ENCODE measurements at places on chromosomes 11 and 22.
A peak's percentile ranks its signal among the peaks of the same experiment; 100 is the strongest.

DNA sequence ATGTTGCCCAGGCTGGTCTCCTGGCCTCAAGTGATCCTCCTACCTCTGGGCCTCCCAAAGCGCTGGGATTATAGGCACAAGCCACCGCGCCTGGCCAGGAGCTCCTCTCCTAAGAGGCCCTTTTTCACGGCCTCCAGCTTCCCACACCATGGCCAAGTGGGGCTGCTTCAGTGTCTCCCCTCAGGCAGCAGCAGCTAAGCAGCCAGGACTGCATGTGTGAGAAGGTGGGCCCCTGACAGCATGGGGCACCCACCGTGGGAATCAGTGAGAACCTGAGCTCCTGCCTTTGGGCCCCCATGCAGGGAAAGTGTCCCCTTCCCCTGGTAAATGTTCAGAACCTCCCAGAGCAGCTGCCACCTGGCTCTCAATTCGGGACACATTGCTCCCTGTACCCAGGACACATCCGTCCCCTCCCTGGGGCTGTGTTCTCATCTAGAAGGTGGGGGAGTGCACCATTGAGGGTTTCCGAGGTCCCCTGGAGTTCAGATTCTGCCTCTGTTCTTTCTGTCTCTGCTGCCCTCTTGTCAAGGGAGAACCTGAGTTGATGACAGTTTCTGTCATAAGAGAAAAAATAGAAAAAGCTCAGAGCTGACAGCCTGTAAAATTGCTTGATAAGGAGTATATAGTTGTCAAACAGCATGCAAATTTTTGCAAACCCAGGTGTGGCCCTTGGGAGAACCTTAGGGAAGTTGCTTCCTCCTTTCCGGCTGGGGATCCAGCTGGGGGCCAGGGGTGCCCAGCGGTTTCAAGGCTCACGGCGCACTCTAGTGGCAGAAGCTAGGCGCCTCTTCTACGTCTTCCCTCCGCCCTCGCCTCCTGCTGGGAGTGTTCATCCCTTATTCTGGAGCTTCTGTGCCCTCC, 29.7 kb downstream of the FAM83F start:
- peak; percentile 60 for DNase-seq

DNA sequence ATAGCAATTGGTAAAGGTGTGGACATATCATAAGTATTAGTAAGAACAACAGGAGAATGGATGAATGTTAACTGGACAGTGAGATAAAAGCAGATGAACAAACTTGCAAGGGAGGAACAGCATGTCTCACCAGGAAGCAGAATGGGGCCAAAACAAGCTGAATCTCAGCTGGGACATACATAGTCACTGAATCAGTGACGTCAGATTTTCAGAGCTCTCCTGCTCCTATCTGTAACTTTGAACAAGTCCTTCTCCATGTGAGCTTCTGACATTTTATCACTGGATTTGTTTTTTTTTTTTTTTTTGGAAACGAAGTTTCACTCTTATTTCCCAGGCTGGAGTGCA, 118.7 kb downstream of the BBOX1 start:
- DNase-seq = no peak

DNA sequence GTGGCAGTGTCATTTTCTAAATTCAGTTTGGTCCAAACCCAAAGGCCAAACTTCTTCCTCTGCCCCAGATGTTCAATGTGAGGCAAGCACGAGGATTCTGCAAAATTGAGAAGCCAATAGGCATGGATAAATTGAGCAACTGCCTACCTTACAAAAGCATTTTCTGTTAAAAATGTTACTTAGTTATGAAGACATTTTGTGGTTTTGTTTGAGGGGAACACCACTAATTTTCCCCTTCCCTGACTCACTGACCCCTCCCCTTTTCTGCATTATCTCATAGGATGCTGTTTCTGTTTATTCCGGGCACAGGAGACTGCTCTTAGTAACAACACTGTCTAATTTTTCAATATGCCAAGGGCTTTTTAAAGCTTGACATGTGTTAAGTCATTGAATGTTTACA, 462.8 kb downstream of the INSC start:
- no peak for DNase-seq

GRCh38 chr11:125271483-125272091, 107.0 kb downstream of the PKNOX2 start:
- DNase-seq = no peak

DNA sequence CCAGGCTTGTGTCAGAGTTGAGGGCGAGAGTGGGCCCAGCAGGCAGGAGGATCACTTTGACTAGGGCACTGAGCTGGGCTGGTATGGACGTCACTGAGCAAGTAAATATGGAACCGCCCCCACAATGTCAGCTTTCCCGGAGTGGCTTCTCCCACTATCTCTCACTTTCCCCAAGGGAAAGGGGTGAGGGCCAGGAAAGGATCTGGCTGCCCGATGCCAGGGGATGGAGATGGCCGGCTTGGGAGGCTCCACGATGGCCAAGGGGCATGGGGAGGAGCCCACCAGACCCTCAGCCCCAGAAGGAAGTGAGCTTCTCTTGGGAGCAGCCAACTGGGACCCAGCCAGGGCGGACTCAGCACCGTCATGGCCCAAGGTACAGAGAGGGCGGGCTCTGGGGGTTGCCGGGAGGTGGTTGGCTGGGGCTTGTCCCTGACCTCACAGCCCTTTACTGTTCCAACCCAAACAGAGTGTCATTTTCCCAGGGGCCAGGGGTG, 8.7 kb downstream of the PRDM11 start:
- DNase-seq = no peak

- DNase-seq = peak; percentile 73
Observed at GRCh38 chr11:78079232-78080083, at the start of gene NDUFC2. Gene NDUFC2, minus strand, starts transcription at chr11:78079862. Its CDS starts 118 bp downstream, at chr11:78079744.

DNA sequence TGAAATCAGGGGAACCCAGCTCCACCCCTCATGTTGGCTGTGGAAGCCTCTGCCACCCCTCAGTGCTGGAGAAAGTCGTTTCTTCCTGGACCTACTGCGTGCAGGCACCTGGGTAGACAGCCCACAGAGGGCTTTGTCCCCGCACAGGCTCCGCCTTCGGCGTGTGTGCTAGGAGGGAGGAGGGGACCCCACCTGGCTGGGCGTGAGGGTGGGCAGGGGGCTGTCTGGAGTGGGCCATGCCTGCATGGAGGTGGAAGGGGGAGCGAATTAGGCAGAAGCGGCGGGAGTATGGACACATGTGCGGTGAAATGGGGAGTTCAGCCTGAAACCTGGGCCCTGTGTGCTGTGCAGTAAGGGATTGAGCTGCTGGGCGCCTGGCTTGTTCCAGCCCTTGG, 49.3 kb downstream of the FBLN1 start:
- no peak for DNase-seq

DNA sequence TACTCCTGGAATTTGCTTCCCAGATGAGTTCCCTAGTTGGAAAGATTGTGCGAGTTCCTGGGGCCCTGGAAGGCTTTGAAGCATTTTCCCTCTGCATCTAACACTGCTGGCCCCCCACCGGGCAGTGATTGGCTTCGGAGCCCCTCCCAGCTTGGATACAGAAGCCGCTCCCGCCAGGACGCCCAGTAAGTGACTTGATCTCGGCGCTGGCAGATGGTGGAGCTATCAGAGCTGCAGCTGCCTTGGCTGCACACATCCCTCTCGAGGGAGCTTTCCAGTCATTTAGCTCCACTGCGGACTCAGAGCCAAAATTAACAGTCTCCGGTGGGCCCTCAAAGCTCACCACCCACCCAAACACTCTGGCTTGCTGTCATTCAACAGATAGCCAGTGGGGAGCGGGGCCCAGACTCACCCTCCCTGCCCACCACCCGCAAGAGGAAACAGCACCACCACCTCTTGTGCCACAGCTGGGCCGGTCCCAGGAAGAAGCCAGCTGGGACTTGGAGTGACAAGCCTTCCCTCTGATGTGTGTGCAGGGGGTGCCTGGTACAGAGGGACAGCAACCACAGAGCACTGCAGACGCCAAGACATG, 162.3 kb downstream of the TRIM29 start:
- no peak for DNase-seq

GRCh38 chr11:95453616-95454171, 222.7 kb upstream of the SESN3 start:
- DNase-seq = no peak
